ENCODE measurements at places on chromosomes 4 and X.

DNA sequence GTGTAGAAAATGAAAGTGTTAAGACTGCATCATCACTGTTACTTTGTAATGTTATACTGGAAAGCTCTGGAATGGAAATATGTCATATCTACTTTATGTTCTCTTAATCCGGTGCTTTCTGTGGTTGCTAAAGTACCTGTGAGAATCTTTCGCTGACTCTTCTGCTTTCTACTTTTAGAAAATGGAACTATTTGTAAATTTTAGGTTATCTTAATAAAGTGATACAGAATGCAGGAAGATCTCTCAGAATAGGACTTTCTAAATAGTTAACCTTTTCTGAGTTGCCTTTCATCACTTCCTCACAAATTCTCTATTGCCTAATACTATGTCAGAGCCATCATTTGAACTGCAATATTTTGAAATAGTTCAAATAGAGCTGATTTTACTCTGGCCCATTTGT is 69.3 kb downstream of the BMP2K start:
- DNase-seq = no peak

GRCh38 chr4:165678236-165678935 is 194.7 kb upstream of the TLL1 start:
- no peak for DNase-seq

GRCh38 chrX:107448998-107449835 is at the start of gene FRMPD3:
Gene FRMPD3 (plus strand): TSS chrX:107449652. CDS start chrX:107526589, 76,937 bp downstream.
- DNase-seq = peak; percentile 27

- no peak for DNase-seq
Observed at GRCh38 chr4:26044524-26044923, 130.5 kb downstream of the SMIM20 start.

GRCh38 chrX:39777623-39778025 is 320.1 kb downstream of the BCOR start:
- no peak for DNase-seq

- no peak for DNase-seq
Observed at GRCh38 chr4:187183826-187184225, 460.2 kb upstream of the FAT1 start.

DNA sequence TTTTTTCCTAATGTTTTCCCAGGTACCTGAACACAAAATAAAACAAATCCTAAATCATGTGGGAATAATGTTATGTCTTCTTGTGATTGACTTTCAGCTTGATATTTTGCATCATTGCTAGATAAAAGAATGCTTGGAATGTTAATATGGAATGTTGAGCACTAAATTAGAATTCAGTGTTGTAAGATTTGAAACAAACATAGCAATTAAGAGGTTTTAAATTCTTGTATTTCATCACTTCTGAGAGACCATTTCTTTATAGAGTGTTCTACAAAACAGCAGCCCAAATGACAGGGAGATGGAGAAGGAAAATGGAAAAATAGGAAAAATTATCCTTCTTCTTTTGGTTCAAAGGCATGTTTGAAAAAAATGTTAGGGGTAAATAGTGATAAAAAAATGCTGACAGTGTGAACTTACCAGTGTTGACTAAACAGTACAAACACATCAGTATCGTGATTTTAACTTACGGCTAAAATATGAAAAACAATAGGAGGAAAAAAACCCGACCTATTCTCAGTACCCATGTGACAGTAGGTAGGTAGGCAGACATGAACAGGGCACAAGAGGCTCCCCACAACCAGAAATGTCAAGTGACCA is 102.6 kb upstream of the PDE5A start:
- DNase-seq = no peak

GRCh38 chrX:134570899-134571298 is 87.4 kb downstream of the PLAC1 start:
- DNase-seq = no peak

DNA sequence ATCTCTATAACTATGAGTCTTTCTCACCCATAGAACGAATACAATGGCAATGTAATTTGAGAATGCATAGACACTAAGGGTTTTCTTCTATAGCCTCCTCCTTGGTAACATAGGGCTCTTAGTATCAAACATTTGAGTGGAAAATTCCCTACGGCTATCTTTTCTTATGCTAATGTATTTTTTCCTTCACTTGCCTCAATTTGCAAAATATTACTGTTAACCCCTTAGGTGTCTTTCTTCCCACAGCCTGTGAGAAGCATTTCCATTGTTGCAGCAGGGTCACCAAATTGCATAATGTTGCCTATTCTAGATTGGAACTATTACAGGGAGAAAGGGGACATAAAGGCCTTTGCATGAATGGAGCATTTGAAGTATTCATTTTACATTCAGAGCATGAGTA is 140.5 kb upstream of the RAPGEF2 start:
- no peak for DNase-seq

DNA sequence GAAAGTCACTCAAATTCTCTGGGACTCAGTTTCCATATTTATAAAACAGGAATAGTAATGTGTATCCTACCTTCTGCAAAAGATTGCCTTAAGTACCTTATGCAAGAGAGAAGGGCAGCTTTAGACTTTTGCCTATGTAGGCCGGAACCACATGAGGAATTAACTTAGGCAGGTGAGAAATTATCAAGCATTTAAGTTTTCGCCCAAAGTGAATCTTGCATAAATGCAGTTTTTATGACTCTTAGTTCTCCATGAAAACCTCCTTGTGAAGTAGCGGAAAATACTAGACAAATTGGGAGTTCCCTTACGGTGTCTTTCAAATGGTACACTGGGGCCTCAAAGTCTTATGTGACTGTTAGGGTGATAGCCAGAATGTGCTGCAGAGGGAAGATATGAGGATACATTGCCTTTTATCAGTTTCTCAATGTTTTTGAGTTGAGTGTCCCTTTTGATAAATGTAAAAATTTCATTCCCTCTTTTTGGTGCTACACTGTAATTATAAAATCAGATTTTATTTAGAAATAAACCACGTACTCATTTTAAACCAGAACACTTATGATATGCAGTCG is 2.6 kb downstream of the SH2D1A start:
- no peak for DNase-seq

DNA sequence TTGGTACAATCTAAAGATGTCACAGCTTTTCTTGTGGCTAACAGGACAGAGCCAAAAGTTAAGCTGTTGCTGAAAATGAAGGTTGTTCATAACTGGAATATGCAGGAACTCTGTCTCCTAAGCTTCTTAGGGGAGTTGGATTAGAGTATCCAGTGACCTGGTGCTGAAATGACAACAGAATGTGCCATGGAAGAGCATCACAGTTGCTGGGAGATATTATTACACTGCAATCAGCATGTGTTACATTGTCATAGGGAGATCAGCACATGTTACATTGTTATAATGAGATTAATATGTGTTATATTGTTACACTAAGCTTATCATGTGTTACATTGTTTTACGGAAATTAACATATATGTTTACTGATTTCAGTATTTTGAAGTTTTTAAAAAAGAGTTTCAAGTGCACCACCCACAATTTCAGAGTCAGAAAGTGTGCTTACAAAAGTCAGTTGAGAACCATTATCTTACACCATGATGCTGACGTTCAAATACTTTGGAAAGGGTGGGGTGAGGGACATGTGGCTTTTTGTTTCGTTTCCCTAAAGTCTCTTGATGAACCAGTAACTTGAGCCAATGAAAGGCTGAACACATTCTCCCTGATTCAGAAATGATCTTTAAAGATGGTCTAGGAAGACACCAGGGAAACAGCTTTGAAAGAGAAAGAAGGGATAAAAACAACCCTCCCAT is 113.4 kb downstream of the DRD5 start:
- no peak for DNase-seq

GRCh38 chr4:17690135-17690534 is 75.7 kb downstream of the MED28 start:
- no peak for DNase-seq

GRCh38 chr4:3232871-3233271 is 16.1 kb upstream of the MSANTD1 start:
- DNase-seq = no peak

GRCh38 chr4:79175716-79176115 is 150.1 kb downstream of the NAA11 start:
- DNase-seq = no peak

DNA sequence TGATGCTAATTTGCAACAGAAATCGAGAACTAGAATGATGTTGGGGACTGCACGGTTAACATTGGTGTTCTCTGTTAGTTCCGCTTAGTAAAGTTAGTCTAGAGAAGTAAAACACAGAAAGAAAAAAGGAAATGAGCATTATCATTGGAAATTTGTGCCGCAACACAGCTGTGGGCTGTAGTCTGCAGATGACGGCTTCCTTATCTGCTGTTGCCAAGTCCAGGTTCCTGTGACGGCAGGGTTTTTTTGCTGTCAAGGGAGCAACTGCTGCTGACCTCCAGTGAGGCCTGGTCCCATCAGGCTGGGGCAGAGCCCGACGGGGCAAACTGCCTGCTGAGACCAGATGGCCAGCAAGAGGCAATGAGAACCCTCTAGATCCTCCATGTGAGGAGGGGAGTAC is 38.9 kb upstream of the PHEX start:
- no peak for DNase-seq

DNA sequence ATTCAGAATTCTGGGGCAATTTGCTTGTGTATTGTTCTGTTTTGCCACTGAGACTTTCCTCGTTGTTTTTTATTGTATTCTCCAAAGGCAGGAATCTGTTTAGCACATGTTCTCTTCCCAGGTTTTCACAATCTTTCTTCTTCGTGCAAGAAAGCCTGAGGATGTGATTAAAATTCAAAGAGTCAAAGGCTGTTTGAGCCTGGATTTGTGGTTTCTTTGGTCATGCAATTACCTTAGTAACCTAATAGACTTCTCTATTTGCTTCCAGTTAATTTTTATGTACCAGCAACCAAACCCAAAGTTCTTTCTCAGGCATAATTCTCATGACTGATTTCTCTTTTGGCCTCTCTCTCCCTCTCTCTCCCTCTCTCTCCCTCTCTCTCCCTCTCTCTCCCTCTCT is 1420.1 kb upstream of the TENM3 start:
- DNase-seq = no peak

- DNase-seq = no peak
Observed at GRCh38 chr4:107689912-107690587, 30.0 kb downstream of the PAPSS1 start.

DNA sequence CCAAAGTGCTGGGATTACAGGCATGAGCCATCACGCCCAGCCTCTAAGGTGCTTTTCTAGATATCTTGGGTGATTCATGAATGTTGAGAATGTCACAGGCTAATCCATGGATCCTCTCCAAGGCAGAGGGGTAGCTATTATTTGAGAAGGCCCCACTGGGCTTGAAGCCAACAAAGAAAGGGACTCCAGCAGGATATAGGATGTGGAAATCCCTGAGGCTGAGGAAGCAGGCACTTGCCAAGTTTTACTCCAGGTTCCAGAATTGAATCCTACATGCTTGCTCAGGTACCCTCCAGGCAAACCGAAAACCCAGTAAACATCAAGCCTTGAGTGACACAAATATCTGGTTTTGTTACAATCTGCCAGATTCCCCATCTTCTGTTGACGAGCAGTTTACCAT is 15.8 kb downstream of the NLGN3 start:
- no peak for DNase-seq

DNA sequence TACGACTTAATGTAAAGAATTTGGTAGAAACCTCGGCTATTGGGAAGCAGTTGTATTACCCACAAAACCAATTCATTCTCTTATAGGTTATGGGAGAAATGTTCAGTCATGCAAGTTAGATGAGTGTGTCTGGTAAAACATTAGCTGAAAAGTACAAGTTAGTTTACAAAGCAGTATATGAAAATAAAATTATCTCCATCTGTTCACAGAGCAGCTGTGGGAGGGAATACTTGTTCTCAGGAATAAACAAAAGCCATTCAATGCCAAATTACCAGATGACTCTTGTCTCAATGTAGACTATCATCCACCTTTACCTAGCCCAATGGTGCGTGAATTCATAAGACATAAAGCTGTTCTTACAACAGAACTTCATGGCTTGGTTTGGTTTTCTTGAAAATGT is 28.6 kb downstream of the STAP1 start:
- DNase-seq = no peak

- DNase-seq = no peak
Observed at GRCh38 chr4:59881632-59882031, 1318.5 kb upstream of the ADGRL3 start.

DNA sequence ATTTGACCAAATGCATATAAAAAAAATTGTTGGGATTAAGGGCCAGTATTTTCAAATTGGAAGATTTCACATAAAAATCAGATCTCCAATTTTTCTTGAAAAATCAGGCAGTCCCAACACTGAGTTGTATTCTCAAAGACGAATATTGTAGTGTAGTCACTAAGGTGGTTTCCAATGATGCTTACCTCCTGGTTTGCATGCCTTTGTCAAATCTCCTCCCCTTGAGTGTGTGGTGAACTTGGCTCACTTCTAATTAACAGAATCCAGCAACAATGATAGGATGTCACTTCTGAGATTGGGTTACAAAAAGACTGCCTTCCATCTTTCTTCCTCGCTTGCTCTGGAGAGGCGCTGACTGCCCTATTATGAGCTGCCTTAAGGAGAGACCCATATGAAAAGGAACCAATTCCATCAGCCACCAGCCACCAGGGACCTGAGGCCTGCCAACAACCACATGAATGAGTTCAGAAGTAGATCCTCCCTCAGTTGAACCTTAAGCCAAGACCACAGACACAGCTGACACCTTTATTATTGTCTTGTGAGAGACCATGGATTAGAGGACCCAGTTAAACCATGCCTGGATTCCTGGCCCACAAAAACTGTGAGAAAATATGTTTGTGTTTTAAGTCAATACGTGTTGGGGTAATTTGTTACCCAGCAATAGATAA is 31.2 kb upstream of the TSPAN5 start:
- DNase-seq = no peak

DNA sequence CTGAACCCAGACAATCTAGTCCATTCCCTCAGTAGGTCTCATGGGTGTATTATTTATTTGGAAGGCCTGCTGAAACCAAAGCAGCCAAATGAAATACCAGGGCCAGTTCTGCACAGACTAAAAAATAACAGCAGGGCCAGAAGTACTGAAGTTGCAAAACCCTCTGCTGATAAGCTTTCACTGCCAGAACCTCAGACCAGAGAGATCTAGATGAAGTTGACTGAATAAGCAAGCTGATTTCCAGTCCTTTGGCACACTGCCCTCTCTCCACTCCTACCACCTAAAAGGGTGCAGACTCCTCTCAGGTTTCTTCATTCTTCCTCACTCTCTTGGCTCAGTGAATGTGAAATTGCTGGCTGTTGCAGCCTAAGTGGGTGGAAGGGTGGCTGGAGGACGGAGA is 276.7 kb upstream of the KLF3 start:
- DNase-seq = no peak

DNA sequence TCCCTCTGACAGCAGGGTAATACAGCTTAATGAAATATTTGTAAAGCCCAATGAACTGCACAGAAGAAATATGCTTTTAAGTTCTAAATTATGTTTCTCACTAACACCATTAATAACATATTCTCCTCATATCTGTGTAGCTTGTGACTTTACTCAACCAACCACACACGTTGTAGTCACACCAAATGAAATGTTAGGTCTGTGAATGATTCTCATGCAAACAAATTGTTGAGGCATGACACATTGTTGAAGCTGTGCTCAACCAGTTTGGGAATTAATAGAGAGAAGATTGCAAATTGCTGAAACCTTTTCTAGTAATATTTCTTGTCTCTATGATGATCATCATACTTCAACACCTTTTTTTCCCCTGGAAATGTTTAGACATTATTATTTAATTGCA is 645.9 kb downstream of the PCDH7 start:
- no peak for DNase-seq

All from neuronal stem cell (in vitro differentiated cells).